ENCODE measurements at places on chromosomes 5 and 9.

GRCh38 chr5:87400305-87400899 is 12.3 kb downstream of the CCNH start:
- DNase-seq = no peak

DNA sequence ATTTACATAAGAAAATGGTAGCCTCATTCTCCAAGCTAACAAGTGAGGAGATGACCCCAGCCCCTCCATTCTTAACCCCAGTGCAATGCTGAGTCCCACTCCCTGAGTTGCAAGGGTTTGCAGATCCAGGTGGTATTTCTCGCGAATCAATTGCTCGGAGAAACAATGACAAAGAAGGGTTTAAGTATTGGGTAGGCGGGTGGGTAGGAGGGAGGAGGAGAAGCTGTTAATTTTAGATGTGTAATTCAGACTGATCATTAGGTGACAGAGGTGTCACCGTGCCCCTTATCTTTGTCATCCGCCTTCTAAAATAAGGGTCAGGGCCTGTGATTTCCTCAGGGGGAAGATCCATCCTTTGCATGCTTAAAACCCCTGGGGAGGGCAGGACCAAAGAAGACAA is 17.0 kb upstream of the SH3RF2 start:
- no peak for DNase-seq

GRCh38 chr5:134188092-134188491 is 11.3 kb upstream of the SKP1 start:
- DNase-seq = no peak

DNA sequence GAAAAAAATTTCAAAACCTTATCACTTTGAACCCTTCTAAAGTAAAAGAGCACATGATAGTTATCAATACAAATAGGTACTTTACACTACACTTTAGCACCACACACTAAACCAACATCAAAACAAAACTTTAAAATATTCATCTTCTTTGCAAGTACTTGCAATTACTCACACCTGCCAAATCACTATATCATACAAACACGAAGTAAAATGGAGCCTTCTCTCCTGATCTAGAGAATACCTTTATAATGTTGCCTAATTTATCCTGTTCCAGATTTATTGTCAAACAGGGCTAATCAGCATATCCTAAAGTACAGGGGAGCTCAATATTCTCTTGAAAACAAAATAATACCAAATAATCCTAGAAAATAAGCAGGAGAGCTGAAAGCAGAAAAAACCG is 3.0 kb downstream of the RNF145 start:
- DNase-seq = no peak

DNA sequence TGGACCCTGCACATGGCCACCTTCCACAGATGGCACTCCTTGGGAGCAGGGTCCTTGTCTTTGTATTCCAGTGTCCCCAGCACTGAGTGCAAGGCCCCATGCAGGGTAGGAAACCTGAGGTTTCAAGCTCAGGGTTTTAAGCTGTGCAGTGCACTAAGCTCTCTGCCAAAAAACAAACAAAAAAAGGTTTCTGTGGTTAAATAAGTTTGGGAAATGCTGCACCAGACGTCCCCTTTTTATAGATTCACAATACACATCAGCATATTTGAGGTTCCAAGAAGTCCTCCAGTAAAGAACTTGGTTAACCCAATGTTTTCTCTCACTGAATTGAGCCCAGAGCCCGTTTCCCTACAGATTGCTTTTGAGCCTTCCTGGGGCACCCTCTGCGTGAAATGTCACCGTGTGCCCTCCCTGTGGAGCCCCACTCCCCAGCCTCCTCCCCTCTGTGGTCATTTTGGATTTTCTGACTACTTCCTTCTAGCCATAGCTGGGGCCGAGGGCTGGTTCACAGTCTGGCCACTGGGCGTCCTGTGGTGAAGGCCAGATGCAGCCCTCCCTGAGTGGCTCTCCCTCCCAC is 17.1 kb downstream of the DELE1 start:
- peak; percentile 50 for DNase-seq

GRCh38 chr9:7790022-7790818 is 9.4 kb downstream of the DMAC1 start:
- DNase-seq = no peak

GRCh38 chr5:67095346-67096171 is 101.0 kb downstream of the CD180 start:
- DNase-seq = no peak

DNA sequence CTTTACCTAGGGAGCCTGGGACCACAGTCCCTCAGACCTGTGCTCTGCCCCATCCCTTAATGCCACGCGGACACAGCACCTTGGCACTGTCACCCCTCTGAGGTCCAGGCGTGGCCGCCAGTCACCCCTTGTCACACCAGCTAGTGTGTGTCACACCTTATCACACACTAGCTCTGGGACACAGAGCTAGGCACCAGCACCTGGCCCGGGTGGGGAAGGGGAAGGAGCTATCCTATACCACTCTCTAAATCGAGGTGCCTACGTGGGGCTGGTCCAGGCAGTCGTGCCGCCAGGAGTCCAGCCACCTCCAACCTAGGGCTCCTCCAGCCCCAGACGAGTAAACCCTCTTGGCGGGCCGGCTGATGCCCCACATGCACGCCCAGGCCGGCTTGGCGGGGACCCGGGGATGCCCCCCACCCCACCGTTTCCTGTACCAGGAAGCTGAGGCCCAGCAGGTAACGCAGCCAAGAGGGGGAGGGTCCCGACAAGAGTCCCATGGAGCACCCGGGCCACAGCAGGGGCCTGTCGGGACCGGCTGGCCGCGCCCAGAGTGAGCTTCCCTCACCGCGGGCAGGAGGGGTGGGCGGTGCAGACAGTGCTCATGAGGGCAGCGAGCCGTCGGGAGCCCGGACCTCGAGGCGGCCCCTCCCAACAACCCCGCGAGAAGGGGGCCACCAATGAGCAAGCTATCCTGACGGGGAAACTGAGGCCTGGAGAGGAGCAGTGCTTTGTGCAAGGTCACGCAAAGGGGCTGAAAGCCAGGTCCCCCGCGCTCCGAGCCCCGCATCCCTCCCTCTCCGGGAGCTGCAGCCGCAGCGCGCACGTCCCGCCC is 550 bp downstream of the CORO2A start:
- DNase-seq = no peak

DNA sequence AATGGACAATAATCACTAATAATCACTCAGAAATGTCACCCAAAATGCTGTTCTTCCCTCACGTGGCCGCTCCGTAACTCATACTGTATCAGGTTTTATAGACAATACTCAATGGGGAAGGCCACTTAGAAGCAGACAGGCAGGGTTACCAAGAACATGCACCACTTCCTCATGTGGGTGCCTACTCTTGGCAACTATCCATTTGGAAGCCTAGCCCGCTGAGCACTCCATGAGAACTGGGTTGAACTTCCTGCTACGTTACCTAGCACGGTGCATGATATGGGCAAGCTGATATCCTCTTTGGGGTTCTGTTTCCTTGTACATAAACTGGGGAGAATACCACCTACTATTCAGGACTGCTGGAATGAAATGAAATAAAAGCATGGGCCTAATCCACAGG is 14.3 kb downstream of the DAP start:
- DNase-seq = no peak

DNA sequence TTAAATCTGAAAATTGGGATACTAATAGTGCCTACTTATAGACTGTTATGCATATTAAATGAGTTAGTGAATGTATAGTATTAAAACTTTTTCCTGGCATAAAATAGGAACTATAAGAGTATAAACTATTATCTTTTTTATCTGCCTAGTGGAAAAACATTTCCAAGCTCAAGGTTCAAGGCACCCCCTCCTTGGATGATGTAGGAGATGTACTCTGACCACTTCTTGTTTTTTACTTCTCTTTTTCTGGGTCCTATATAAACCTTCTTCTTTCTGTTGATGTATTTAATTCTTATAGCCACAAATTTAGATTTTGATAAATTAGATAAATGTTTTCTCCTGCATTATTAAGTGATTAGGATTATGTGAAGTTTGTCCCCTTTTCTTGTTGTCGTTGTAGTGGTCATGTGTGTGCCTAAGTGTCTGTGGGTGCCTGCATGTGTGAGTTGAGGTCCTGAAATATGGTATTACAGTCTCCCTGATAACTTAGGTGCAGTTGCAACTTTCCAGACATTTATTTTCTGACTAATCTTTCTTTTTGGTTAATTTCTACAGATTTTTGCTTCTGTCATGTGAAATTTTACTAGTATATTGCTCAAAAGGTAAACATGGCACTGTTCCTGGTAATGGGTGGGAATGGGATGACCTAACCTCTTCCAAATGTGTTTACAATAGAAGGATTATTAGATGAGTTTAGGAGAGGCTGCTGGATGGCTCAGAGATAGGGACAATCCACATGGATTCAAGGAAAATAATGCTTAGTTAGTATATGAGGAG is 160.8 kb upstream of the CDKN2B start:
- DNase-seq = peak; percentile 59

DNA sequence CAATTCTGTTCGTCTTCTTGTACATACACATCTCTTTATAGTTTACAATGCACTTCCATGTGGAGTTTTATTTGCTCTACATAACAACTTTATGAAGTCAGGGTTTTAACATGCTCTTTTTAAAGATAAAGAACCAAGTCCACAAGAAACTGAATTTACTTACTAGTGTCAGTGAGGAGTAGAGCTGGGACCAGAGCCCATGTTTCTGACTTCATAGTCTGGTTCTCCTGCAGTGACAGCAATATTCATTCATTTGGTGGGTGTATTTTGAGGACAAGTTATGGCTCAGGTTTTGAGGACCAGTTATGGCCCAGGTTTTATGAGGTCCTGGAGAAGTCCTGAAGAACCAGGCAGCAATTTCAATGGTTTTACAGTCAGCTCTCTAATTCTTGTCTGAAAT is 481.9 kb upstream of the TNC start:
- DNase-seq = no peak

DNA sequence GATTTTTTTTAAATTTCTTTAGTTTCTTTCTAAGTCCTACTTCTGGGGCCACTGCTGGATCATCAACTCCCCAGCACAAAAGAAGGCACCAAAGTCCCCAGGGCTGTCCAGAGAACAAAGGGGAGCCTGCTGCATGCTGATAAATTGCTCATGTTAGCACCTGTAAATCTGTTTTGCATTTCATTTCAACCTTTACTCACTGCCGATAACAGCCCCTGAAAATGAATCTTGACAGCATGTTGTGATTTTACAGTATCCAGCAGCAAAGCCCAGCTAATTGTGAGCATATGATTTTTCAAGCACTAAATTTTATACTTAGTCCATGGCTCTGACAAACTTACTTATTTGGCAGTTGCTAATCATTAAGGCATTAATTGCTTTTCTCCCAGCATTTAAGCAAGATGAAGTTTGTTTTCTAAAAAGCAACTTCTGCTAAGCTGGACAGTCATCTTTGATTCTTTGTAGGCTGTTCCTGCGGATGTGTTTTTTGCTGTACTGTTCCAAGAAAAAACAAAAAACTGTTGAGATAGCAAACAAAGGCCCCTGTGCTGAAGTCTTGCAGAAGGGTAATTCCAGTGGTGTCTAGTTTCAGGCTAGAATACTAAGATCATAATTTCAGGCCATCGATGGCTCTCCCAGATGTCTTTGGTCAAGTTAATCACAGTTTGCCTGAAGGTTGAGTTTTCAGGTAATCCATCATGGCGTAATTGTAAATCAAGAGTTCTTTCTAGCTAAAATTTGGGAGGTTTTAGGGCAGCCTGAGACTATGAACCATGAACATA is 73.1 kb upstream of the GAS1 start:
- DNase-seq = no peak

- no peak for DNase-seq
Observed at GRCh38 chr5:20649966-20650365, 662.0 kb upstream of the CDH18 start.

- DNase-seq = peak; percentile 95
Observed at GRCh38 chr9:108057421-108058134, 568.0 kb upstream of the KLF4 start.

DNA sequence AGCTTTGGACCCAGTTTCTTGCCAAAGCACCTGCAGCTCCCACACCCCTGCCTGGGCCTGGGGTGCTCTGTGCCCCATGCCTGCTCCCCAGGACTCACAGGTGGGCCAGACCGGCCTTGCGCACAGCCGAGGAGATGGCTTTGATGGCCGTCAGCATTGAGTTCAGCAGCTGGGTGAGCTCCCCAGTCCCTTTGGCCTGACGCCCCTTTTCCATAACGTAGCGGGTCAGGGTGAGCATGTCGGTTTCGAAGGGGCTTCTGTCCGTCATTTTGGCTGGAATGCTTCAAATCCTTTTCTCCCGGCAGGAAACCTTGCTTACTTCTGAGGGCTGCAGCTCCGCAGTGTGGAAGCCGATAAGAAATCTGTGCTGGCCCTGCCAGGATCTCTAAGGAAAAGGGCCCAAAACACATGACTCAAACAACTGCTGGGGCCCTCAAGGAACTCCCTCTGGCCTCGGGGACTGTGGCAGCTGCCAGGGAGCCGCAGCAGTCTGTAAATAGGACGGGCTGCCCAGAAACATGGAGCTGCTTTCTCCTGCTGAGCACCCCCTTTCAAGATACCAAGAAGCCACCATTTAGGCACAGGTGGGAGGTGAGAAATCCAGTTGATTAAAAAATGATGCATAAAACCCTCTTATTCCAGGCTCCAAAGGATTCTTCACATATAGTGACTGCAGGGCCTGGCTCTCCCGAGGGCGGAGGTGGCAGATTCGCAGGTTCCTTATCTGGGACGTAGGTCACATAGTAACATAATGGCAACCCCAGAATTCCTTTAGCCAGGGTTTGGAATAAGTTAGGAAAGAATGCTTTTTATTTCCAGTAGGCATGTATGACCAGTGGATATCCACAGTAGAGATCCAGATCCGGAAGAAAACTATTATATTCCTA is at the start of gene FBP2:
Gene FBP2, minus strand, starts transcription at position 366 of the 887 bp plus-strand sequence. Its CDS starts 98 bp downstream, at position 268.
- no peak for DNase-seq

- DNase-seq = no peak
Observed at GRCh38 chr5:78922879-78923621, 62.1 kb downstream of the ARSB start.

- DNase-seq = no peak
Observed at GRCh38 chr5:132812781-132813598, at the start of gene SOWAHA. Gene SOWAHA, plus strand, starts transcription at chr5:132813302. Its CDS starts 320 bp downstream, at chr5:132813622.

- DNase-seq = no peak
Observed at GRCh38 chr5:142716963-142717362, 31.1 kb upstream of the FGF1 start.

DNA sequence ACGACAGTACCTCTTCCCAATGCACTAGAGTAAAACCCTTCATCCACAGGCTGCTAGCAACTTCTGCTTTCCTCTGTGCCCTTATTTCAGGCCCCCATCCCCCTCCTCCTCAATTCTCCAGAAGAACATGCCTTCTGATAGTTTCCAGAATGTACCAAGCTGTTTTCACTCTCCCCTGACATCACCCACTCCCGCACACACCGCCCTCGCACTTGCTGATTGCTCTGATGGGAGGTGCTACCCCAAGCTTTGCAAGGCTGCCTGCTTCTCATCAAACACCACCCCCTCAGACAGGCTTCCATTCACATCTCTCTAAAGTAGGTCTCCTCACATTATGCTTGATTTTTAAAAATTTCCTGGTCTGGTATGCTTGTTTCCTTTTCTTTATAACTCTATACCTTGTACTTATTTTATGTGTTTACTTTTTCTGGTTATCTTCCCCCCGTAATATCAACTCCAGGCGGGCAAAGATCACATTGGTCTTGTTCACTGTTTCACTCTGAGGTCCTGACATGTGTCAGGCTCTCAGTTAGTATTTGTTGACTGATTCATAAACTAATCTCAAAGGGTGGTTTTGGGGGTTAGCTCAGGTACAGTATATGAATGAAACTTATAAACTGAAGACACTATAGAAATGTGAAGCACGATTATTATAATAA is 91.0 kb upstream of the C9orf72 start:
- no peak for DNase-seq

All from AG09309 (cell line).